Neural crest cell (in vitro differentiated cells): ENCODE measurements at places on chromosomes 7 and 10. TPM values are rescaled to one million over a fixed set of nuclear protein-coding genes. Genes with fewer than 3 reads are reported as not detected.

DNA sequence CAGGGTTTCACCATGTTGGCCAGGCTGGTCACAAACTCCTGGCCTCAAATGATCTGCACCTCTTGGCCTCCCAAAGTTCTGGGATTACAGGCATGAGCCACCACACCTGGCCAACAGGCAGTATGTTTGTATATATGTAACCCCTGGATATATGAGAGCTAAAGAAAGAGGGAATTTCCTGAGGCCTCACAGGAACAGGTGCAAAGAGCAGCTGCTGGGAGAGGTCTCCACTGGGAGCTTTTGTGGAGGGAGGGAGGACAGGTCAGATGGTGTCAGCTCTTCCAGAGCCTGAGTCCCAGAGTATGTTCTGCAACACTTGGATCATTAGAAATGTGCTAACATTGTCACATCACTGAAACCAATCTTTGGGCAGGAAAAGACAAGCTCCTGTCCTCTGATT is 110.1 kb upstream of the KIF5B start:
- no peaks in the 10 kb centered on the region for H3K4me1 ChIP-seq
- no peak for DNase-seq
- no peak overlapping the region for H3K4me3 ChIP-seq
- H3K27ac ChIP-seq, result no peak overlapping the region
- H3K36me3 ChIP-seq, result no peaks in the 10 kb centered on the region
- H3K27me3 ChIP-seq, result no peaks in the 10 kb centered on the region

DNA sequence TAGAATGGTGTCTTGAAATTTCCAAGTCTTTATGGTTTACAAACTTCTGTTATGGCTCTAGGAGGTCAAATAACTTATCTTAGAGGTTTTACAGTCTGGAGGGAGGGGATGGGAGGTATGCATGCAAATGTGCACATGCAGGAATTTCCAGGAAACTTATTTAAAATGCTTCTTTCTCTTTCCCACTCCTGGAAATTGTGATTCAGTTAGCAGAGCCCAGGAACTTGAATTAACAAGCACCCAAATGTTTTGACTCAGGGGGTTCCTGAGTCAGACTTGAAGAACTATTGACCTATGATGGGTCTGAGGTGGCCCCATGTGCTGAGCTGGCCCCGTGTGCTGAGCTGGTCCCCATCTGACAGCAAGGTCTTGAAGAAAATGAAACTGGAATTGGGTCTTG is 669.4 kb downstream of the INHBA start:
- no peaks in the 10 kb centered on the region for H3K36me3 ChIP-seq
- DNase-seq, result no peak
- no peak overlapping the region for H3K4me3 ChIP-seq
- peaks cover 9% of the 10 kb centered on the region for H3K4me1 ChIP-seq
- no peak overlapping the region for H3K27ac ChIP-seq

- H3K4me1 ChIP-seq, result peaks cover 5% of the 10 kb centered on the region
- no peak overlapping the region for H3K27ac ChIP-seq
- H3K36me3 ChIP-seq, result no peaks in the 10 kb centered on the region
- no peak for DNase-seq
- no peak overlapping the region for H3K4me3 ChIP-seq
Measured at GRCh38 chr7:120504386-120504785, 231.4 kb downstream of the KCND2 start.

GRCh38 chr7:155965010-155965409 is 152.7 kb upstream of the SHH start:
- no peak overlapping the region for H3K4me3 ChIP-seq
- no peaks in the 10 kb centered on the region for H3K36me3 ChIP-seq
- peaks cover 5% of the 10 kb centered on the region for H3K27me3 ChIP-seq
- no peak overlapping the region for H3K27ac ChIP-seq
- no peak for DNase-seq
- no peaks in the 10 kb centered on the region for H3K4me1 ChIP-seq

DNA sequence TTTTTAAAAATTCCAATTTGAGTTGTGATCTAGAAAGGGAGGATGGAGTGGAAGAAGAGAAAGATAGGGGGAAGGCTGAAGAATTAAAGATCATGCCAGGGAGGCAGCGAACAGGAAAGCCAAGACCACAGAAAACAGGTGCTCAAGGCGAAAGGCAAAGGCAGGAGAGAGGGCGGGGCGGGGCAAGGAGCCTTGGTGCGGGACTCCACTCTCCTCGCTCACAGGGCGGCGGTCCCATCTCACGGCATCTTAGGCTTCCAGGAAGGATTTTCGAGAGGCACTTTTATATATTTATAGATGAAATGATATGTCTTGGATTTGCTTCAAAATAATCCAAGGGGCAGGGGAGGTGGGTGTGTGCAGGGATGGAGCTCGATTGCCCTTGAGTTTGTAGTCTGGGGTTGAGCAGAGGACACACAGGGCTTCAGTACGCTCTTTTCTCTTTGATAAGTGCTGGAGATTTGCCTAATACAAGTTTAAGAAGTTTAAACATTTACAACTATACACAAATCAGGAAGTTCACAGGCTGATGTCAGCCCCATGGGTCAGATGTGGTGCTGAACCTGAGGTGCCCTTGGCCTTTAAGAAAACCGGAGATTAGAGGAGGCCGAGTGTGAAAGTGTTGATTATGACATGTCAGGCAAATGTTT is 161.1 kb downstream of the PRKAG2 start:
- no peaks in the 10 kb centered on the region for H3K36me3 ChIP-seq
- H3K4me3 ChIP-seq, result no peak overlapping the region
- peaks cover 7% of the 10 kb centered on the region for H3K4me1 ChIP-seq

DNA sequence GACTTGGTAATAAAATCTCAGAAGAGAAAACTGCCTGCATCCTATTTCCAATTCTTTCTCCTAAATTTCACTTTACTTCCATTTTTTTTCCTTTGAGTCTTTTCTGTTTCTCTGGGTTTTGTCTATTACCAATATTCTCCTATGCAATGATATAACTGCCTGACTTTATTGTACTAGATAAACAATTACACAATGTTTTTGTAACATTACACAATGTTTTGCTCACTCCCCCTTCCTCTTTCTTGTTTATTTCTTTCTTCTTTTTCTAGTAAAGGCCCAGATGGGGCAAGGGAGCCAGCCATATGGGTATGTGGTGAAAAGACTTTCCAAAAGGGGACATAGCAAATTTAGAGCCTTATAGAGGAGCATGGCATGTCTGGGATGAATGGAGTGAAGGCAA is 278.7 kb upstream of the PHYHIPL start:
- peaks cover 2% of the 10 kb centered on the region for H3K36me3 ChIP-seq
- no peaks in the 10 kb centered on the region for H3K4me1 ChIP-seq

The FAM131B gene
- 15.0 and 15.5 TPM in 2 replicates for total RNA-seq

DNA sequence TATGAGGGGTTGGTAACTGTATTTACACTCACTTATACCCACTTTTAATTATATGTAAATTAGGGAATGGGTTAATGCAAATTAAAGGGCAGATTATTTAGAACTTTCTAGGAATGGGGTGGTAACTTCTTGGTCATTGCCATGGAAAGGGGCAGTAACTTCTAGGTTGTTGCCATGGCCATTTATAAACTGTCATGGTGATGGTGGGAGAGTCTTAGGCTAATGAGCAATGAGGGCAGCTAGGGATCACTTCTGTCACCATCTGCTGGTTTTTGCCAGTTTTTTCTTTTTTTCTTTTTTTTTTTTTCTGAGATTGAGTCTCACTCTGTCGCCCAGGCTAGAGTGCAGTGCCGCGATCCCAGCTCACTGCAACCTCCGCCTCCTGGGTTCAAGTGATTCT is 33.1 kb downstream of the NAPEPLD start:
- H3K36me3 ChIP-seq, result peaks cover 29% of the 10 kb centered on the region
- H3K4me3 ChIP-seq, result no peak overlapping the region
- H3K4me1 ChIP-seq, result peaks cover 24% of the 10 kb centered on the region
- no peak overlapping the region for H3K27ac ChIP-seq
- no peak for DNase-seq

DNA sequence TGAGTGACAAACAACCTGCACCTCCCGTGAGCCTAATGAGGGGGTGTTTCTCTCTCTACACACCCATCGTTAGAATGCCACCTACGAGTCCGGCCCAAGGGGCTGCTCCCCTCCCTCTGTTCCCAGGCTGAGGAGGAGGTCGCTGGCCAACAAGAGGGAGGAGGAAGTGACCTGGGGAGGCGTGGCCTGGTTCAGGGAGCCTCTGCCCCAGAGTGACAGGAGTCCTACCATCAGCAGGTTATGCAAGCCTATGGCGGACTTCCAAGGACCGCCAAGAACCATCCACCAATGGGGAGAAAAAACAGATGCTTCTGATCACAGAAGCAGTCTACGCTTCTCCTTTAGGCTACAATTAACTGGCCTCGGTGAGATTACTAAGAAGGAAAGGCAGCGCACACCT is 12.3 kb upstream of the EGFR start:
- H3K4me3 ChIP-seq, result no peak overlapping the region
- no peaks in the 10 kb centered on the region for H3K36me3 ChIP-seq

GRCh38 chr10:8498881-8499280 is 444.4 kb downstream of the GATA3 start:
- H3K36me3 ChIP-seq, result no peaks in the 10 kb centered on the region
- H3K4me1 ChIP-seq, result no peaks in the 10 kb centered on the region
- H3K4me3 ChIP-seq, result no peak overlapping the region
- H3K27me3 ChIP-seq, result peaks cover 28% of the 10 kb centered on the region

The GNGT1 gene
- 0.65 and 1.0 TPM in 2 replicates for total RNA-seq

The DGKI gene
- 2.2 and 3.3 TPM in 2 replicates for total RNA-seq

The PHKG1 gene
- 1.1 and 1.7 TPM in 2 replicates for total RNA-seq

DNA sequence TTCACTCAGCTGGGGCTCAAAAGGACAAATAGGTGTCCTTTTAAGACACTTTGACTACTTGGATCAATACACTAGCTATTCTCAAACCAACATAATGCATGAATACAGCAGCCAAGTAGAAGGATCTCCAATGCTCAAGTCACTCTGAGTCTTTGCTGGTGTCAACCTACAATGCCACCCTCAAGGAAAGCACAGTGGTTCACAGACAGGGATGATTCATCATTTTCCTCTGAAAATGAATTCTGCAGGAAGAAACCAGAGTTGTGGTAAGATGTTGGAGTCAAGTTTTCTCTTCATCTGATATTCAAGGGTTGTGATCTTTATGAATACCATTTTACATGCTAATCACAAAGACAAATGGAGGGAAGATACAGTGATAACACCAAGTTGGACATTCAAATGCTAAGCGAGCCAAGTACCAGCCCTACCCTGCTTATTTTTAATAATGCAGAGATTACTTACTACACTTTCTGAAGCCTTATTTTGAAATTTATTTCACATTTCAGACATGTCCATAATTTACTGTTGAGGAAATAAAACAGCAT is 143.1 kb upstream of the FGFR2 start:
- no peak overlapping the region for H3K4me3 ChIP-seq
- peaks cover 12% of the 10 kb centered on the region for H3K36me3 ChIP-seq
- H3K27ac ChIP-seq, result no peak overlapping the region
- peaks cover 4% of the 10 kb centered on the region for H3K4me1 ChIP-seq
- H3K27me3 ChIP-seq, result no peaks in the 10 kb centered on the region

The GRID1 gene
- total RNA-seq, result 1.1 and 1.2 TPM in 2 replicates

GRCh38 chr7:7682861-7683260 is 35.5 kb downstream of the RPA3 start:
- peaks cover 14% of the 10 kb centered on the region for H3K4me1 ChIP-seq
- H3K4me3 ChIP-seq, result no peak overlapping the region
- H3K27ac ChIP-seq, result no peak overlapping the region
- no peak for DNase-seq
- no peaks in the 10 kb centered on the region for H3K27me3 ChIP-seq
- H3K36me3 ChIP-seq, result peaks cover 2% of the 10 kb centered on the region

The CHAT gene
- 2.7 and 3.3 TPM in 2 replicates for total RNA-seq

The NUDT13 gene
- total RNA-seq, result 3.4 and 4.6 TPM in 2 replicates

- no peaks in the 10 kb centered on the region for H3K27me3 ChIP-seq
- no peak for DNase-seq
- no peak overlapping the region for H3K27ac ChIP-seq
- no peaks in the 10 kb centered on the region for H3K36me3 ChIP-seq
Measured at GRCh38 chr10:15169555-15170401, 1.3 kb upstream of the NMT2 start.

DNA sequence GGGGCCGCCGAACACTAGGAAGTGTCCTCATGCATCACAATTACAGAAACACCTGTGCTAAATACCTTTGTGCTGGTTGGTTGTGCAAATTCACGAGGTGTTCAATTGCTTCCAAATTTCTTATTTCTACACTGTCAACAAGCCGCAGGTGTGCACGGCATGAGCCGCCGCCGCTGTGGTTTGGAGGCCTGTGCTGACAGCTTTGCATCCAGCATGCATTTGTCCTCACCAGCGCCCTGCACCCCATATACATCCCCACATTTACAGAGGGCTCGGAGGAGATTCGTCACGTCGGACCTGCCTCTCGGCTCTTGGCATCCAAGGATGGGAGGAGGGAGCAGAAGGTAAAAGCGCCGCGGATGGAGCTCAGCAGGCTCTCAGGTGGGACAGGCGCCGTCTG is 305.3 kb upstream of the MKI67 start:
- peaks cover 8% of the 10 kb centered on the region for H3K4me1 ChIP-seq
- H3K36me3 ChIP-seq, result no peaks in the 10 kb centered on the region
- H3K27me3 ChIP-seq, result peaks cover 17% of the 10 kb centered on the region
- H3K27ac ChIP-seq, result no peak overlapping the region

- no peak for DNase-seq
- peak overlapping the region; percentile 93 for H3K4me3 ChIP-seq
- H3K36me3 ChIP-seq, result peaks cover 46% of the 10 kb centered on the region
- peak overlapping the region; percentile 99 for H3K27ac ChIP-seq
Measured at GRCh38 chr7:5528815-5529442, 105.3 kb upstream of the TNRC18 start.
